Upper lobe of right lung (tissue), 1 donor: ENCODE measurements at places on chromosomes 7 and 10. TPM values are rescaled to one million over a fixed set of nuclear protein-coding genes. Genes with fewer than 3 reads are reported as not detected.

DNA sequence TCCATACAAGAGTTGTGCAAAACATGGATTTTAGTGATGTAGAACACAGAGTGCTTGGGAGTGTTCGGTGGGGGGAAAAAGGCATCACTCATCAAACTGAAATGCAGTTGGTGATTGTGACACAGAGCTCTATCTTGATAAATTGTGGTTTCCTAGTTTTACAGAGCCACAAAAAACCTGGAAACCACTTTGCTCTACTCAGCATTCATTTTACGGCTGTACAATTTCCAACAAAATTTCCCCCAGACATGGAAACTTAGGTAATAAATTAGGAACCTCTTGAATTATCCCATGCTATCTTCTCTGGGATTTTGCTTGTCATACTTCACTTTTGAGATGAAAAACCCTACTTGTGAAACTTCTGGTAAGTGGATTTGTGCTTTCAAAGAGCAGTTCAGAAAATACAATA, 614.9 kb upstream of the FZD8 start:
- no peaks in the 10 kb centered on the region for H3K27me3 ChIP-seq
- no peak overlapping the region for H3K4me3 ChIP-seq
- DNase-seq = no peak
- no peaks in the 10 kb centered on the region for H3K4me1 ChIP-seq
- H3K27ac ChIP-seq = no peak overlapping the region
- H3K36me3 ChIP-seq = no peaks in the 10 kb centered on the region

GRCh38 chr10:85259908-85260307, 931.5 kb downstream of the CCSER2 start:
- no peaks in the 10 kb centered on the region for H3K4me1 ChIP-seq
- no peak overlapping the region for H3K4me3 ChIP-seq
- no peaks in the 10 kb centered on the region for H3K36me3 ChIP-seq
- no peak for DNase-seq

DNA sequence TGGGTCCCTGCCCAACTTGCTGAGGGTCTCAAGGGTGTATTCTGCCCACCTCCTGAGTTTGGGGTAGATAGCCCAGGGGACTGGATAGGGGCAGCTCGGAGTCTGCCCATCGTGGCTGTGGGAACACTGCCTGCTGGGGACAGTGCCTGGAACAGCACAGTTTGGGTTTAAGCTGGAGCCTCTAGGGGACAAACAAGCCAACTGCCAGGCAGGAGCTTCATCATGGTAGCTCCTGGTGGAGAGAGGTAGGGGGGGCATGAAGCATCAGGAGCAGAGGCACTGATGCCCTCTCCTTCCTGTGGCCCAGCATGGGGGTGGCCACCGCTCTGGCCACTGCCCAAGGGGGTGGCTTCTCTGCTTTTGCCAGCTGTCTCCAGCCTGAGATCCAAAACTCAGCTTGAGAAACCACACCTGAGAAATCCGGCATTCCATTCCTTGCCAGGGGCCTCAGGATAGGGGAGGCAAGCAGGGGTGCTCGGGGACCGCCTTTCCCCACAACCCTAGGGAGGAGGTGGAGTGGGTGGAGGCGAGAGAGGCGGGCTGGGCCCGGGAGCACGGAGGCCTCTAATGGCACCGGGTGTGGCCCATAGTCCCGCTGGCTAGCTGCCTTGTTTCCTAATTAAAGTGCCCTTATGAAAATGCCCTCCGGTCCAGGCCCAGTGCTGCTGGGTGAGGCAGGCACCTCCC, 47.6 kb downstream of the UNC5B start:
- no peaks in the 10 kb centered on the region for H3K36me3 ChIP-seq
- peaks cover 32% of the 10 kb centered on the region for H3K4me1 ChIP-seq
- peak overlapping the region; percentile 6 for H3K27ac ChIP-seq

DNA sequence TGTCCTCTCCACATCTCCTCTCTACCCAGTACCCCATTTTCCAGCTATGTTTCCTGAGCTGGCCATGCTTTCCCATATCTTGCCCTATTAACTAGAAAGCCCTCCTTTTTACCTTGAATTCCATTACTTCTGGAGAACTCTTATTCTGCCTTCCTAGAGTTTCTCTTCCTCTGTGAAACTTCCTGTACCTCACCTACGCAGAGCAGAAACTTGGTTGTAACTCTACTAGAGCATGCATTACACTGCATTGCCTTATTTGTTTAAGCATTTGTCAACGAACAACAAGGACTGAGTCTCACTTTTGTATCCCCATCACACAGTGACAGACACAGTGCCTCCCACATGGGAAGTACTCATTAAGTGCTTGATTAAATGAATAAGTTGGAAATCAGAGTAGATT, 36.4 kb downstream of the VCL start:
- H3K4me1 ChIP-seq = peaks cover 56% of the 10 kb centered on the region
- no peaks in the 10 kb centered on the region for H3K27me3 ChIP-seq
- DNase-seq = no peak
- no peaks in the 10 kb centered on the region for H3K36me3 ChIP-seq

DNA sequence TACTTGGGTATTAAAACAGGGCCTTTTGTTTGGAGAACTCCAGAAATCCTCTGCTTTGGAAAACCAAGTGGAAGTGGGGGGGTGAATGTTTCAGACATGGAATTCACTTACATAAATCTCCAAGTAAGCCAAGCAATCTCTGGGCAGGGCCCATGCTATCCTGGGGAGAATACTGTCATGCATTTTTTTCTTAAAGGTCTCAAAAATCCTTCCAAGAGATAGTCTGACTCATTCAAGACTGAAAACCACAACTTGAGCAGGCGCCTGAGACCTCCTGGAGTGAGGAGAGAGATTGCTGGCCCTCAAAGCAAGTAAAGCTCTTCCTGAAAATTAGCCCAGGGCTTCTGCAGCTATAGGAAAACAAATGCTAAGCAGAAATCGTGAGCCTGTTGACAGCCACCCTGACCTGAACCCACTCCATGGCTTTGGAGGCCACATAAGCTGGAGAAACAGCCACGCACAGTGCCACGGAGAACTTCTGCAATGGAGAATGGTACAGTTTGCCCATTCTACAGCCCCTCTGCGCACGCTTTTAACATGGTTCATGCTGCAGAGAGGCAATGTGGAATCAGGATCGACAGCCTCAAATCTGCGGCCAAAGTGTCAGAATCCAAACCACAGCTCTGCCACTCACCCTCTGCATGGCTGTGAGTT, 203.1 kb upstream of the AUTS2 start:
- no peak overlapping the region for H3K27ac ChIP-seq
- no peaks in the 10 kb centered on the region for H3K36me3 ChIP-seq
- no peak for DNase-seq
- no peaks in the 10 kb centered on the region for H3K27me3 ChIP-seq
- no peak overlapping the region for H3K4me3 ChIP-seq

DNA sequence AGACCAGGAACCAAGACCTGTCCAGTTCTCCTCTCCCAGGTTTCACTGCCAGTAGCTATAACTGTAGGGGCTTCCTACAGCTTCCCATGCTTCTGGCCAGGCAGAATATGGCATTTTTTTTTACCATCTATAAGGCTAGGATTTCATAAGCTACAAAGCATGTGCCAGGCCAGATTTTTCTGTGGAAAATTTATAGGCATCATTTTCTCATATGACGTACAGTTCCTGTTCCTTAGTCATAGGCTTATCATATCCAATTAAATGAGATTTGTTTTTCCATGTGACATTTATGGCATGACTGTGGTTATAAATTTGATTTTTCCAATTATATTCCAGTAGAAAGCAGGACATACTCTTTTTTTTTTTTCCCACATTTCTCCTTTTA, 208.6 kb upstream of the NPY start:
- no peaks in the 10 kb centered on the region for H3K27me3 ChIP-seq
- no peak overlapping the region for H3K4me3 ChIP-seq
- no peaks in the 10 kb centered on the region for H3K36me3 ChIP-seq
- DNase-seq = no peak
- H3K4me1 ChIP-seq = no peaks in the 10 kb centered on the region

DNA sequence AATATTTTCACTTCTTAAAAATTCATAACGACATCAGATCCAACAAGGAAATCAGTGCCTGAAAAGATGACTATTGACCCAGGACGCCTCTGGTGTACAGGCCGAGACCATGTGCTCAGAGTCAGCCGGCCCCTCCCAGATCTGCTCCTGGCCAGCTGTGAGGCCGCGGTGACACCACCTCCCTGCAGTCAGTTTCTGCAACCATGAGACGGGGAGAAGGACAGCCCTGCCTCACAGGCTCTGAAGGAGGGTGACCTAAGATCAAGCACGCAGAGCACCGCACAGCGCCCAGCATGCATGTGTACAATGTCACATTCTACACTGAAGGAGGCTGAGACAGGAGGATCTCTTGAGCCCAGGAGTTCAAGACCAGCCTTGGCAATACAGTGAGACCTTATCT, 2.6 kb upstream of the GPER1 start:
- no peak overlapping the region for H3K27ac ChIP-seq
- no peak overlapping the region for H3K4me3 ChIP-seq
- H3K27me3 ChIP-seq = no peaks in the 10 kb centered on the region

- peak overlapping the region; percentile 78 for H3K4me3 ChIP-seq
- H3K36me3 ChIP-seq = peaks cover 4% of the 10 kb centered on the region
- H3K4me1 ChIP-seq = peaks cover 37% of the 10 kb centered on the region
- peak overlapping the region; percentile 96 for H3K27ac ChIP-seq
- DNase-seq = no peak
Observed at GRCh38 chr7:129610709-129611245, 743 bp upstream of the NRF1 start.

GRCh38 chr10:49177391-49178355, 10.5 kb downstream of the TMEM273 start:
- H3K4me1 ChIP-seq = peaks cover 23% of the 10 kb centered on the region
- H3K27ac ChIP-seq = peak overlapping the region; percentile 13
- H3K4me3 ChIP-seq = no peak overlapping the region
- H3K27me3 ChIP-seq = no peaks in the 10 kb centered on the region
- H3K36me3 ChIP-seq = no peaks in the 10 kb centered on the region
- no peak for DNase-seq

GRCh38 chr10:77104459-77104980, 533.1 kb downstream of the KCNMA1 start:
- H3K36me3 ChIP-seq = no peaks in the 10 kb centered on the region
- no peak overlapping the region for H3K4me3 ChIP-seq
- H3K27ac ChIP-seq = peak overlapping the region; percentile 43
- no peak for DNase-seq
- peaks cover 19% of the 10 kb centered on the region for H3K4me1 ChIP-seq

GRCh38 chr7:35681231-35682029, 13.5 kb downstream of the HERPUD2 start:
- H3K36me3 ChIP-seq = peaks cover 5% of the 10 kb centered on the region
- no peak for DNase-seq
- H3K27ac ChIP-seq = no peak overlapping the region
- no peaks in the 10 kb centered on the region for H3K27me3 ChIP-seq
- H3K4me1 ChIP-seq = peaks cover 25% of the 10 kb centered on the region

GRCh38 chr7:125136755-125137532, 207.3 kb upstream of the POT1 start:
- H3K27ac ChIP-seq = no peak overlapping the region
- no peaks in the 10 kb centered on the region for H3K27me3 ChIP-seq
- H3K4me3 ChIP-seq = no peak overlapping the region
- H3K4me1 ChIP-seq = no peaks in the 10 kb centered on the region
- no peaks in the 10 kb centered on the region for H3K36me3 ChIP-seq

- no peak overlapping the region for H3K27ac ChIP-seq
- H3K4me3 ChIP-seq = no peak overlapping the region
- peaks cover 4% of the 10 kb centered on the region for H3K27me3 ChIP-seq
- H3K4me1 ChIP-seq = peaks cover 18% of the 10 kb centered on the region
Observed at GRCh38 chr10:89210794-89211425, 3.8 kb upstream of the CH25H start.

- no peak overlapping the region for H3K27ac ChIP-seq
- H3K4me3 ChIP-seq = no peak overlapping the region
- H3K36me3 ChIP-seq = no peaks in the 10 kb centered on the region
- H3K27me3 ChIP-seq = no peaks in the 10 kb centered on the region
Observed at GRCh38 chr7:77459311-77459726, 43.2 kb upstream of the GSAP start.

DNA sequence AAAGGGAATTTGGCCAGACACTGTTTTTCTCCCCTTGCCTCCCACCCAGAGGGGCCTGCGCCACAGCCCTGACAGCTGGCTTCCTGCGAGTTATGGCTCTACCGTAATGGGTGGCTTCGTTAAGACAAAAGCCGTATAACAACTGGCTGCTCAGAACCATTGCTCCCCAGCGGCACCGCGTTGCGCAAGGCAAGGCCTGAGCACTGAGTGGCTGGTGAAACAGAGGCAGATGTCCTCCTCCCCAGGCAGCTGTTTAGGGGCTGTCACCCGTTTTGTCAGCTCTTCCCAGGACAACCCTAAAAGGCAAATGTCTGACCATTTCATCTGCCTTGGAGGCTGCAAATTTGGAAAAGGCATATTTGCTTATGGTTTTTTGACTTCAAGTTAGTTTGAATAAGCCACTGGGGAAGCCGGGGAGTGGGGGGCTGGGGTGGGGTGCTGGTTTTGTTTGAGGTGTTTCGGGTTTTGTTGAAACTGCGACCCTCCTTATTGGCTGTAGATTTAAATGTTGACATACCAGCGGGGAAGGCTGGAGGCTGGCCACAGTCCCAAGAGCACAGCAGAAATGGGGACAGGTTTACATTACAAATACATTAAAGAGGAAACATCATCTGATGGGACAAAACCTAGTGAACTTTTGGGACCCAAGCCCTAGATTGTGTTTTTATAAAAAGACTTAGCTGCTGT, 681 bp upstream of the SPOCK2 start:
- peak overlapping the region; percentile 60 for H3K4me3 ChIP-seq
- no peaks in the 10 kb centered on the region for H3K36me3 ChIP-seq
- peak overlapping the region; percentile 83 for H3K27ac ChIP-seq
- peaks cover 14% of the 10 kb centered on the region for H3K4me1 ChIP-seq

- H3K27me3 ChIP-seq = no peaks in the 10 kb centered on the region
- H3K4me3 ChIP-seq = no peak overlapping the region
- no peak overlapping the region for H3K27ac ChIP-seq
- no peak for DNase-seq
- peaks cover 11% of the 10 kb centered on the region for H3K4me1 ChIP-seq
Observed at GRCh38 chr10:61608255-61609033, 54.3 kb upstream of the CABCOCO1 start.

DNA sequence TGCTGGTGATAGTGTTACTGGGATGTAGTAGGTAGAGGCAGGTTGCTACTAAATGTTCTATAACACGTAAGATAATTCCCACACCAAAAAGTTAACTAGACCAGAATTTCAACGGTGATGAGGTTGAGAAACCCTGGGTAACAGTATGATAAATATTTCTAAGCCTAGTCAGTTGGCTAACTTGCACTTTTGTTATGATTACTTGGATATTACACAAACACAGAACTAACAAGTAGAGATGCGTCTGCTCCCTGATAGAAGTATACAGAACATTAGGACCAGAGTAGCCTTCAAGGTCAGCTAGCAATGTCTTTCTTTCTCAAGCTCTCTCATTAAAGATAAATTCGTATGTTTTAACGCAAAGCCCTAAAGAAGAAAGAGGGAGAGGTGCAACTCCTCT, 86.2 kb upstream of the FZD8 start:
- no peak for DNase-seq
- no peak overlapping the region for H3K4me3 ChIP-seq
- no peaks in the 10 kb centered on the region for H3K27me3 ChIP-seq

- peak; percentile 61 for DNase-seq
- H3K4me1 ChIP-seq = peaks cover 81% of the 10 kb centered on the region
- no peaks in the 10 kb centered on the region for H3K27me3 ChIP-seq
- H3K36me3 ChIP-seq = no peaks in the 10 kb centered on the region
- no peak overlapping the region for H3K4me3 ChIP-seq
Observed at GRCh38 chr10:124719213-124719851, 24.8 kb downstream of the FAM53B start.

Gene OIT3
- total RNA-seq = not detected

Gene LRRC4
- 6.4 TPM for total RNA-seq

Gene SPDYE9
- not detected for total RNA-seq

Gene HMX2
- not detected for total RNA-seq

Gene ELN
- total RNA-seq = 231 TPM

Gene PSMC2
- total RNA-seq = 97.6 TPM

Gene HIP1
- total RNA-seq = 86.2 TPM

Gene TMEM229A
- total RNA-seq = not detected

Gene ANKRD22
- total RNA-seq = 2.3 TPM
